A549 treated with DMSO at 1 μM for 4 hours (cell line): ENCODE measurements at places on chromosomes 5 and 9. TPM values are rescaled to one million over a fixed set of nuclear protein-coding genes. Genes with fewer than 3 reads are reported as not detected.

FOXD4L6 gene
- total RNA-seq, result 0.15 TPM in 1 of 5 replicates, not detected in the others

PTAR1 gene
- 12.7 to 21.2 TPM (median 19.5 TPM) in 5 replicates for total RNA-seq

ELAVL2 gene
- 0.05 TPM in 1 of 5 replicates, not detected in the others for total RNA-seq

EPB41L4A gene
- total RNA-seq, result 1.1 to 1.5 TPM (median 1.3 TPM) in 5 replicates

MYOZ3 gene
- total RNA-seq, result 0.03 to 0.29 TPM (median 0.10 TPM) in 3 of 5 replicates, not detected in the others

SEPTIN8 gene
- total RNA-seq, result 16.5 to 23.2 TPM (median 19.2 TPM) in 5 replicates

PRDM9 gene
- not detected in 5 replicates for total RNA-seq

WNK2 gene
- 3.8 to 8.6 TPM (median 6.4 TPM) in 5 replicates for total RNA-seq

PCDHGA8 gene
- total RNA-seq, result 0.02 to 0.03 TPM (median 0.02 TPM) in 3 of 5 replicates, not detected in the others

DOLK gene
- total RNA-seq, result 31.6 to 38.3 TPM (median 34.6 TPM) in 5 replicates

XRCC4 gene
- total RNA-seq, result 10.3 to 12.9 TPM (median 12.3 TPM) in 5 replicates

GFI1B gene
- 0.06 to 0.15 TPM (median 0.06 TPM) in 3 of 5 replicates, not detected in the others for total RNA-seq

MOB3B gene
- total RNA-seq, result 6.9 to 9.4 TPM (median 7.9 TPM) in 5 replicates

NEUROG1 gene
- not detected in 5 replicates for total RNA-seq

DOCK2 gene
- total RNA-seq, result 2.5 to 4.4 TPM (median 3.4 TPM) in 5 replicates

WDR38 gene
- 0.07 to 0.15 TPM (median 0.09 TPM) in 3 of 5 replicates, not detected in the others for total RNA-seq

LCN1 gene
- not detected in 5 replicates for total RNA-seq

TRPM3 gene
- total RNA-seq, result not detected in 5 replicates

NSG2 gene
- total RNA-seq, result 0.05 TPM in 1 of 5 replicates, not detected in the others

CAPSL gene
- total RNA-seq, result not detected in 5 replicates

NUTM2G gene
- total RNA-seq, result 0.03 TPM in 1 of 5 replicates, not detected in the others

MARCHF3 gene
- 0.90 to 1.5 TPM (median 1.1 TPM) in 5 replicates for total RNA-seq
